Stimulated activated CD4-positive, alpha-beta T cell treated with anti-CD3 and anti-CD28 coated beads, Interleukin-1b, Interleukin-23, amount 100 ng/mL, for 1 hour (primary cell): ENCODE measurements at places on chromosomes 6 and 20.

DNA sequence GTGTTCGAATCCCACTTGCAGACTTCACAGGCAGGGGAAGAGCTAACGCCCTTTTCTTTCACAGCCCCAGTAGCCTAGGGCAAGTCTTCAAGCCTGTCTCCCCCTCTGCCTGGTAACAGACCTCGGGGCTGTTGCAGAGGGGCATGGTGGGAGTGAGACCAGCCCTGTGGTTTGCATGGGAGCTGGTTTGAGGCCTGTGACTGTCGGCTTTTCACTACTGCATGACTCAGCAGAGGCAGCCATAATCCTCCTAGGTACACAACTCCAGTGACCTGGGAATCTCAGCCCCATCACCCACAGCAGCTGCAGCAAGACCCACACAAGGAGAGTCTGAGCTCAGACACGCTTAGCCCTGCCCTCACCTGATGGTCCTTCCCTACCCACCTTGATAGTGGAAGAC is 55.3 kb upstream of the POPDC3 start:
- no peak for DNase-seq

GRCh38 chr6:14726816-14727493 is 518.9 kb upstream of the JARID2 start:
- no peak for DNase-seq

DNA sequence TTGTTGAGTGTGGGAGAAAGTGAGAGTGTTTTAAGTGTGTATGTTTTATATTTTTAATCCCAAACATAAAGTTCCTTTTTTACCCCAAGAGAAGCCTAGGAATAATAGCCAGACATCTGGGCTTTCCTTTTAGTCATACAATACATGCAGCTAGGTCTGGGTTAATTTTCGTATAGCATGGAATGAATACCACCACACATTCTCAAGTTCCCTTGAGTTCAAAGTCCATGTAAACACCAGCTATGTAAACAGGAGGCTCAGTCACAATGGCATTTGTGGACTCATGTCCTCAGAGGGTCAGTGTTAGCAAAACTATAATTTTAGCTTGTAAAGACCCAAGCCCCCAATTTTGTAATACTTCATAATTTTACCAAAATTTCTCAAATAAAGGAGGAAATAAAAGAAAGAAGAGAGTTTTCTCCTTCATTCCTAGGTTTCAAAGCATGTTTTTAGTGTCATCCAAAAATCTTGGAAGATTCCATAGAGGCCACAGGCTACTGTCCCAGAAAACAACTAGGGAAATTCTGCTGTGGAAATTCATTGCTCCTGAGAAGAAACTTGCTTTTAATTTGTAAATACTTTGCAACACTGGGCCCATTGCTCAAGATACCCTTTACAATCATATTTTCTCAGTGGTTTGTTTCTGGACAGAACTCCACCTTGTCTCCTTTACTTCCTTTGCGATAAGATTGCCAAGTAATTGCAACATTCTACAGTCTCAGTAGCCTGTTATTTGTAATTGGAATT is 671.2 kb downstream of the COL12A1 start:
- DNase-seq = no peak

- DNase-seq = no peak
Measured at GRCh38 chr6:82951389-82951788, 114.3 kb downstream of the UBE3D start.

DNA sequence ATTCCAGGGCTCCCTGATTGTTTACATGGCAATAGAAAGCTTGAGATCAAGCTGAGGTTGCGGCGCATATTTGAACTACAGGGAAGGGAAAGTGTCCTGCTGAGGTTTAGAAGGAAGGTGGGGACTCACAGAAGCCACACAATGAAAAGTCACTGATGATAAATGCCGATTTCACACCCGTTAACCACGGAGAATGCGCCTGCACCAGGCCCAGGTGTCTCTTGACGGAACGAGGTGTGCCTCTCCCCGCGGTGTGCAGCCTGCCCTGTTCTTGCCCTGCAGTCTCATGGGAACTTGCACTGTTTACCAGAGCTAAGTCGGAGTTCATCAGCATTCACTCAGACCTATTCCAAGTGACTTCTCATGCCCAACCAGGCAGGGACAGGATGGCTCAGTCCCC is 90.3 kb downstream of the LY86 start:
- no peak for DNase-seq

- DNase-seq = no peak
Measured at GRCh38 chr20:14700639-14700960, 363.2 kb upstream of the FLRT3 start.

GRCh38 chr6:26107935-26108334 is 20.7 kb downstream of the HFE start:
- DNase-seq = no peak

GRCh38 chr6:150978624-150979023 is 113.1 kb downstream of the MTHFD1L start:
- DNase-seq = no peak

DNA sequence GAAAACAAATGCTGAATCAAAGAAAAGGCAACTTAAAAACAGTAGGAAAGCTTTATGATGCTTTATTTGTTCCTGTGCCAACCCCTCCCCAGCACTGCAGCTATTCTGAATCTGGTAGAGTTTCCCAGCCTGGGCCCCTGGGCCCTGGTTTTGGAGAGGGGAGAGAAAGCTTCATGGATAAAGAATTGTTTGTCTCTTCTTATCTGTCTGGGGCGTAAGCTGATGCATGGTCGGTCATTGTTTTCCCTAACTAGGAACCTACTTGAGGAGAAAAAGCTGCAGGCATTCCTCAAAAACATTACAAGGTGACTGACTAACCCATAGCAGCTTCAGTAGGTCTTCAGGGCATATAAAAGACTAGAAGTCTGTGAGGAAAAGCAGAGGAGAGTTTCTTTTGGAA is 758.1 kb upstream of the EPHA7 start:
- DNase-seq = no peak

DNA sequence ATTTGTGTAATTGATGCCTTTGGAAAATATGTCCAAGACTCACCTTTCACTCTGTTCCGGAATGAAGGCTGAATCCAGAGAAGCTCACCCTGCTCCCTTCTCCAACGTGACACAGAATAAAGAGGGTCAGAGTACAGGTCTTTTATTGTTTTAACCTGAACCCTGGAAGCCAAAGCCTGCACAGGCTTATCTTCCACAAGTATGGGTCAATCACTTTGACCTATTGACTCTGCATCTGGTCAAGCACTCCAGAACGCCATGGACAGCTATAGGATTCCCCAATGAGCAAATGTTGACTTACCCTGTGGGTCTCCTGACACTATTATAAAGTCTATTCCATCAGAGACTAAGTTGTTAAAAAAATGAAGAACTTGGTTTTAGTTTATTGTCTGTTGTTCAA is 158.4 kb upstream of the MYLIP start:
- no peak for DNase-seq

DNA sequence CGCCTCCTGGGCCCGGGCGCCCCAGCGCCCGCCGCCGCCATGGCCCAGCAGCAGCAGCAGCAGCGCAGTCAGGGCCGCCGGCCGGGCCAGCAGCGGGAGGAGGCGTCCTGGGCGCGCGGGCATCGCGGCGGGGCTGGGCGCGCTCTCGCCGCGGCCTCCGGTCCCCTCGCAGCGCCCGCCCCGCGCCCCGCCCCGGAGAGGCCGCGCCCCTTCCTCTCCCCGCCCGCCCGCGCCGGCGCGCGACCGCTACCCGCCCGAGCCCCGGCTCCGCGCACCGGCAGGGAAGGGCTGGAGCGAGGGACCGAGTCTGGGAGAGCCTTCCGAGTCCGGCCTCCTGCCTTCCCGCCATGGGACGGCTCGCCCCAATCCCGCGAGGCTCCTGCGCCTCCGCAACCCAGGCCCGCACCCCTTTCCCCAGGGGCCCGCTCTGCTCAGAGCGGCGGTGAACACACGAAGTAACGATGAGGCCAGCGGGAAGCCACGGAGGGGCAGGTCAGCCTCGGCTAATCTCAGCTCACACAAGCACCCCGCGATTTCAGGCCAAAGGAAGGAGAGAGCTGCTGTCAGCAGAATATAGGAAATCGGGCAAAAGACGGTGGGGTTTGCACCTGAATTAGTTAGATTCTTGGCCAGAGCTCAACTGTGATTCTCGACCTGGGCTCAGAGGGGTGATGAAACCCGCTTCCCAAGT is at the start of gene TXNDC5:
TSS of gene TXNDC5 (minus strand) at position 135 of the 691 bp plus-strand sequence. CDS start at position 123, 12 bp downstream.
- DNase-seq = peak; percentile 61

GRCh38 chr6:145036236-145036635 is 699.1 kb downstream of the EPM2A start:
- no peak for DNase-seq

DNA sequence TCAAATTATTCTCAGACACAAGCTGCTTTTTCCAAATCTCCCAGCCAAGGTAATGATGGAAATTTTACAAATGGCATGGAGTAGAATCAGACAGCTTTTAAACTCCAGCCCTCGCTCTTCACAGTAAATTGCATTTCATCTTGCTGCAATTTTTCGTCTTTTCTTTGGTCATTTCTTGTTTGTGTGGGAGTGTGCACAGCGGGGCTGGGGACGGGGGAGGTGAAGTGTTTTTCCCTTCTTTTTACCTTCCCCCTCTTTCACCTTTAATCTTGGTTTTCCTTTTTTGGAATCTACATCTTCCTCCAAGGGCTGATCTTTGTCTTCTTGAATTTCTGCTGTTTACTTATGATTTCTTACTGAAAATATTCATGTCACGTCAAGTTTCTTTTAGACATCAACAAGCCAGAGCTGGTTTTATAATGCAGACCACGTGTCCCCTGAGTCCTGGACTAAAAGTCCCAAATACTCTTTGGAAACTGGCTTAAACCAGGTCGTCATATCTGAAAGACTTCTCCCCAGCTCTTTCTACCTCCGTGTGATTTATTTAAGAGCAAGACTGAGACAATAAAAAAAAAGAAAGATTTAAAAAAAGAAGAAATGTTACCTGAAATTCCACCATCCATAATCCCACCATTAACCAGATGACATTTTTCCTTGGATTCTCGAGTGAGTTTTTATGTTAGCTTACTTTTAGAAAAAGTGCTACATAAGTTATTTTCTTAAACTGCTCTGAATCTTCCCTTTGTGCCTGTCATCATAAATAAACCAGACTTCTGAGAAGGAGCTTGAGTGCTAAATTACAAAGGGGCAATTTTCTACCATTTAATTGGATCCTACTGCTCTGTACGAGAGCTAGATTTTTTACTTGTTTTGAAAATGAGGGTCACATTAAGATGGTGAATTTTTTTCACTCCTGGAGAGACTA is 52.0 kb downstream of the MAP3K5 start:
- no peak for DNase-seq

GRCh38 chr6:7441048-7441775 is 51.6 kb downstream of the RIOK1 start:
- no peak for DNase-seq

- DNase-seq = no peak
Measured at GRCh38 chr6:29505808-29506207, 18.1 kb upstream of the MAS1L start.

GRCh38 chr20:49037962-49038387 is 8.1 kb upstream of the CSE1L start:
- DNase-seq = no peak

DNA sequence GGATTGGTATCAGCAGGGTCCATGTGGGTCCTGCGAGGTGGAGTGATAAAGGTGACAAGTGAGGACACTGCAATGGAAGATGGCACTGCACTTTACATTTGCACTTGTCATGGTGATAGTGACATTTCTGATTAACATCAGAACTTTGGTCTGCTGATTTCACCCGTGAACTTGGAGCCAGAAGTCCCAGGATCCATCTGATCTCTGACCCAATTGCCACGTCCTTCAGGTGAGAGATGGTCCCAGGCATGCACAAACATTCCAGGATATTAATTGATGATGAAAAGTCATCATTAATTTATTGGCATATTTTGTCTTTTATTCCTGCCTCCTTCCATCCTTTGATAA is 9.8 kb upstream of the GHRH start:
- DNase-seq = no peak

DNA sequence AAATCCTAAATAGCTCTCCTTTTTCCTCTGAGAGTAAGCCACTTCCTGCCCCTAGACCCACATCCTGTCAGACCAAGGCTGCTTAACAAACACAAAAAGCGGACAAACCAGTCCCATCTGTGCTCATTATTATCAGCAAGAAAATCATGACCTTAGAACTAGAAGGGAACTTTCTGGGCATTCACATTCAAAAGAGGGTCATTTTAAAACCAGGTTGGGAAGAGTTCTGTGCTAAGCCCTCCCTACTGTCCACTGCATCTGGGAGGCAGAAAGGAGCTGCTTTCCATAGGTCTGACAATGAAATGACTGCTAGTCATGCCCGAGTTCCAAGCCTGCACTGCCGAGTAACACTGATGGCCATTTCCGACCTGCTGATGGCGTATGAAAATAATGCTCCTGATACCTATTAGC is 15.4 kb downstream of the EZR start:
- no peak for DNase-seq

GRCh38 chr6:151652325-151652724 is 155.2 kb upstream of the ESR1 start:
- DNase-seq = no peak

- peak; percentile 32 for DNase-seq
Measured at GRCh38 chr20:3753098-3753497, 14.5 kb downstream of the ADISSP start.

GRCh38 chr20:47647994-47648393 is 137.3 kb downstream of the SULF2 start:
- no peak for DNase-seq

DNA sequence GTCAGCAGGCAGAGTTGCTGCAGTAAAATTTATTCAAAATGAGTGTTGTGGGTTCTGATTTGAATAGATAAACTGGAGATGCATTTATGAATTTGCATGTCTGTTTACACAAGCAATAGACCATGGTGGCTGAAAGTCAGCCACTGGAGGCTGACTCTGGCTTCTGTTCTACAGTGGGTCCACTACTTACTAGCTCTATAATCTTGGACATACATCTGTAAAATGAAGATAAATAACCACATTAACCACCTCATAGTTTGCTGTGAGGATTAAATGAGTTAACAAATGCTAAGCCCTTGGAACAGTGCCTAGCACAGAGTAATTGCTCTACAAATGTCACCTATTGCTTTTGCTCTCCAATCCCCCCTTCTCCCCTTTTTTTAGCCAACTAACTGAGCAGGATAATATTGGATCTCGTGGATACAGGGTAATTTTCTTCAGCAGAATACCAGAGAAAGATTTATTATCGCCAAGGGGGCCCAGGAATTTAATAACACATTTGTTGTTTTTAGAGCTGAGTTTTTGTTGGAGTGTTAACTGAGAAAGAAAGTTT is 1.4 kb upstream of the PM20D2 start:
- DNase-seq = no peak

- DNase-seq = no peak
Measured at GRCh38 chr6:85452441-85452881, 2.6 kb downstream of the NT5E start.

- no peak for DNase-seq
Measured at GRCh38 chr6:144443157-144443556, 158.0 kb downstream of the UTRN start.

- DNase-seq = no peak
Measured at GRCh38 chr6:118791499-118791898, 102.5 kb upstream of the ASF1A start.

DNA sequence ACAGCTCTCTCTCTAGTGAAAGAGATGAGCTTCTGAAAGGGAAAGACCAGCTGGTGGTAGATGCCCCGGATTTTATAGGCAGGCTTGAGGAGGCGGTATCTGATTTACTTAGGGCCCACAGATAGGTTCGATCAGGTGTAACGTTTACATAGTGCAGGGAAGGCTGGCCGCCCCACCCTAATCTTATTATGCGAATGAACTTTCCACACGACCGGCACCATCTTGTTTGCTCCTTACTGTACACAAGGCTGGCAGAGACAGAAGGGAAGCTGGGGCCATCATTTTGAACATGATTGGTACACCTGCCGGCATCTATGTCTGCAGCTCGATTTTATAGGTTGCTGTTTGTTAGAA is 212.0 kb upstream of the JARID2 start:
- no peak for DNase-seq
